ENCODE measurements at places on chromosomes 11 and 22.

- no peak for DNase-seq
These were observed 127.5 kb downstream of the FBXO7 start for GRCh38 chr22:32602154-32602553.

- DNase-seq, result no peak
These were observed 93.1 kb downstream of the TP53I11 start for GRCh38 chr11:44857490-44858090.

DNA sequence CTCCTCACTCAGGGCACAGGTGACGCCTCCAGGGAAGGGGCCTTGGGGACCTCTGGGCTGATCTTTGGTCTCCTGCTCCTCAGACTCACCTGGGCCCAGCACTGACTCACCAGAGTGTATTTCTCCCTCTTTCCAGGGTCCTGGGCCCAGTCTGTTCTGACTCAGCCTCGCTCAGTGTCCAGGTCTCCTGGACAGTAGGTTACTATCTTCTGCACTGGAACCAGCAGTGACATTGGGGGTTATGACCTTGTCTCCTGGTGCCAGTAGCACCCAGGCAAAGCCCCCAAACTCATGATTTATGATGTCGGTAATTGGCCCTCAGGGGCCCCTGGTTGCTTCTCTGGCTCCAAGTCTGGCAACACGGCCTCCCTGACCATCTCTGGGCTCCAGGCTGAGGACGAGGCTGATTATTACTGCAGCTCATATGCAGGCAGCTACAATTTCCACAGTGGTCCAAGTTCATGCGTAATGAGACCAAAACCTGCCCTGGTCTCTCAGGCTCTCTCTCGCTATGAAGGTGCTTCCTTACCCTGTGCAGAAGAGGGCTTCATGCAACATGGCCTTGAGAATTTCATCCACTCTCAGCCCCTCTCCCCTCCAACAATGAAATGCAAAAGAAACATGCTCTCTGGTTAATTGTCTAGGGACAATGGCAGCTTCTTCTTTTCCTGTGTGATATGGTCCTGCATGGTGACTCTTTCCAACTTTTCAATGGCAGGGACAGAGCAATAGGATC is 21.0 kb upstream of the PRAME start:
- DNase-seq, result no peak

DNA sequence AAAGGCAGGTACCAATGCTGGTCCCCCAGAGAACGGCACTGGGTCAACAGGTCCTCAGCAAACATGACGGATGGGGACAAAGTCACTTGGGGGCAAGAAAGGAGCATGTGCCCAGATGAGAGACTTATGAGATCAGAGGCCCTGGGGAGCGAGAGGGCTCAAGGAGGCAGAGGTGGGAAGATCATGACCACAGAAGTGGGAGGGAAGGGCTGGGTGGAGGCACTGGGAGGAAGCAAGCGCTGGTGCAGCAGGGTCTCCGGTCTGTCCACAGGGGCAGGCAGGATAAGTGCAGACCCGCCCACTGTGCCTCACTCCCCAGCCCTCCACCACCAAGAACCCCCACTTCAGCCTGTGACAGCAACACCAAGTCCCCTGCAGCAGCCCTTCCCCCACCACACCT is 10.9 kb downstream of the ELFN2 start:
- no peak for DNase-seq

GRCh38 chr22:29313126-29313575 is 2.3 kb downstream of the RASL10A start:
- DNase-seq, result no peak

GRCh38 chr22:44665115-44665514 is 36.9 kb upstream of the PRR5 start:
- DNase-seq, result no peak

Measured in stimulated activated CD4-positive, alpha-beta T cell treated with anti-CD3 and anti-CD28 coated beads, Interleukin-12 subunit alpha, Interleukin-12 subunit beta, amount 100 ng/mL, for 24 hours (primary cell).